ENCODE measurements at places on chromosomes 16 and 17. TPM values are rescaled to one million over a fixed set of nuclear protein-coding genes. Genes with fewer than 3 reads are reported as not detected.

GRCh38 chr17:81398176-81398831 is 3.0 kb downstream of the BAHCC1 start:
- no peak for DNase-seq

DNA sequence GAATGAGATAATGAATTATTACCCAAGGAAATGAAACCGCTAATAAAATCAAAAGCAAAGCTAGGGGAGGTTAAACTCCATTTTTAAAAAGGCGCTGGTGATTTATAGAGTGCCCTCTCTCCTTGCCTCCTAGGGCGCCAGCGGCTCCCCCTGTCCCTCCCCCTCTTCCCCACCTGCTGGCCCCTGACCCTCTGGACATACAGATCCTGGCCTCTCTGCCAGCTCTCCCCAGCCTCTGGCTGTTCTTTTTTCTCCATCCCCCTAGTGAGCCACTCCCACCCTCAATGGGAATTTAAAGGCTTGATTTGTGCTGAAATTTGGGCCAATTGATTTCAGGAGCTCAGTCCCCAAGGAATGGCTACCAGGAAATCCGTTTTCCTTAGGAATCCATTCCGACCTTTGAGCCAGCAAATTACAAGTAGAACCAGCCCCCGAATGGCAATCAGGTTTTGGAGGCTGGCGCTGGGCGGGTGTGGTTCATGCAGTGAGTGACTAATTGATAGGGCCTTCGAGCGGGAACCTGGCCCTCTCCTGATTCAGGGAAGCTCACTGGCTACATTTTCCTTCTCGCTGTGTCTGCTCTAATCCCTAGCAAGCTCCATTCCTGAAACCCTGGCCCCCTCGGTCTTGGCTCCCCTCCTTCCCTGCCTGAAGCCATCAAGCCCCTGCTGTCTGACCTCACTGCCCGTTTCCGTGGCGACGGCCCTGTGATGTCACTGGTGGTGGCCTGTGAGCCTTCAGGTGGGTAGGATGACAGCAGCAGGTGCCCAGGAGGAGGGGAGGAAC is 141.9 kb upstream of the SDK2 start:
- no peak for DNase-seq

- no peak for DNase-seq
Measured at GRCh38 chr16:82830944-82831343, 204.2 kb downstream of the CDH13 start.

DNA sequence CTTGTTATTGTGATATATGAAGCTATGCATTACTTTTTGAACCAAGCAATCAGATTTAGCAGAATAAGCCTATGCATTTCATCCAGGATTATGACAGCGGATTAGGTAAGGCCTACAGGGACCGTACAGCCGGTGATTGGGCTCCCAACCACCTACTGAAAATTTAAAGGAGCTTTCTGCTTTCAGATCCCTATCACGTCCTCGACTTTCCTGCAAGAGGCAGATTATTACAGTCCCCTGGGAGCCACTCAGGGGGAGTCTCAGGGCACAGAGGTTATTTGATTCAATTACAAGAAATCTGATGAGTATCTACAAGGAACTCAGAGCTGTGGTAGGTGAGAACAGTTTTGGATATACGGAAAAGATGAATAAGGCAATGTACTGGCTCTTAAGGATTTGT is 80.7 kb downstream of the HS3ST3B1 start:
- no peak for DNase-seq

- DNase-seq = peak; percentile 65
Measured at GRCh38 chr17:50272711-50273653, 1.3 kb upstream of the TMEM92 start.

GRCh38 chr16:68091380-68092261 is 6.5 kb downstream of the NFATC3 start:
- no peak for DNase-seq

- no peak for DNase-seq
Measured at GRCh38 chr16:50386139-50386538, 17.4 kb upstream of the BRD7 start.

GRCh38 chr17:79073016-79073705 is 1.5 kb upstream of the ENGASE start:
- DNase-seq = no peak

GRCh38 chr17:5211458-5211857 is 19.8 kb upstream of the ZNF594 start:
- DNase-seq = no peak

DNA sequence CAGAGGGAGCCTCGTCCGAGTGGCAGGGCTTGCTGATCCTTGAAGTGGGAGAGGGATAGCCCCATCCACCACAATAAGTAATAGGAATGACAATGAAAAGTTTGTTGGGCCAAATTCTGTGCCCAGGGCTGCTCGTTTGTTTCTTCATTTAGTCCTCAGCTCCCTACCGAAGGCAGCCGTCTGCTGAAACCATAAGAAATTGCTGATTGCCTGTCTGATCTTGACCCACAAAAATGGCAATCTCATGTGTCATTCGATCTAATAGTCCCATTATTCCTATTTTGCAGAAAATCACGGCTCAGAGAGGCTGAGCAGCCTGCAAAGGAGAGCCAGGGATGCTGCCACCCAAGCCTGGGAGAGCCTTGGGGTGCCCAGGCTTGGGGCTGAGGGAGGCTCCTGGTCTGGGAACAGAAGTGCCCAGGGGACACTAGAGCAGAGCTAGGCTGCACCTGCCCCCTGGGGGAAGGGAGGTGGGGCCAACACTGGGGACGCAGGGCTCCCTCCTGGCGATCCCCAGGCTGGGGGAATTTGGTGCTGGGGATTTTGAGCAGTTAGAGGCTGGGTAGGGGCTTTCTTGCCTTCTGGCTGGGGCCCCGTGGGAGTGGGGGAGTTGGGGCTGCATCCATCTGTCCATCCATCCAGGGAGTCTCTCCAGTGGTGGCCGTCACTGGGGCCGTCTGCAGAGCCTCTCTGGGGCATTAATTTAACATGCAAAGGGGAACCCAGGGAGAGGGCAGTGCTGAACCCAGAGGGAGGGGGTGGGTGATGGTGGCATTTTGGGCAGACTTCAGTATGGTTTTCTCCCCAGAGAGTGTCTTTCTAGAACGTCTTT is 53.5 kb downstream of the SOCS1 start:
- DNase-seq = no peak

- DNase-seq = no peak
Measured at GRCh38 chr17:50653738-50654137, 19.1 kb downstream of the ABCC3 start.

GRCh38 chr17:29342158-29342765 is 47.9 kb upstream of the TAOK1 start:
- no peak for DNase-seq

DNA sequence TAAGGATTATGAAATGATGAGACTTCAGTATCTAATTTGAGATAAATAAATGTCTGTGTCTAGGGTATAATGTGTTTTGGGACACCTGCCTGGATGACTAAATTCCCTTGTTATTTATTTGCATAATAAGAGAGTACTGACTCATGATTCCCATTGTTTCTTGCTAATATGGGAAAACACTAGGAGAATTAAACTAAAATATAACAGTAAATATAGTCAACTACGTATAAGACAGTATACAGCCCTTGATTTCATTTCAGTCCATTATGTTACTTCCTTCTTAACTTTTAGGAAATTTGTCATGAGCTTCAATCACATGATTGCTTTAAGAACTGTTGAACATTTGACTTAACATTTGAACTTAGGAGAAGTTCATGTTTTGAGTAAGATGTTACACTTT is 62.4 kb downstream of the VMP1 start:
- no peak for DNase-seq

DNA sequence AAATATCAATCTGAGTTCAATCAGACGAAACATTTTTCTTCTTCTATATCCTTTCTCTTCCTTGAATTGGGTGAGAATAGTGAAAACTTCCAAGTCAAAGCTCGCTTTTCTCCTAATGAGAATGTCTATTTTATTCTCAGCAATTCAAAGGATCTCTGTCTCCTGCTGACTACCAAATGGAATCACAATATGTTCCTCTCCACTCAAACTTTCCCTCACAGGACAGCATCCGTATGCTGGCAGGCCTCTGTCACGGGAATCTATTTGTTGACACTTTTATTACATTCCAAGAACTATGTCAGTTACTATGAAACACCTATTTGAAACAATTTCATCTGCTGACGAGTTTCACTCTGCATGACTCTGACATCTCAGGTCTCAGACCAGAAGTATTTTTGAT is 1196.6 kb downstream of the CDH11 start:
- DNase-seq = no peak

DNA sequence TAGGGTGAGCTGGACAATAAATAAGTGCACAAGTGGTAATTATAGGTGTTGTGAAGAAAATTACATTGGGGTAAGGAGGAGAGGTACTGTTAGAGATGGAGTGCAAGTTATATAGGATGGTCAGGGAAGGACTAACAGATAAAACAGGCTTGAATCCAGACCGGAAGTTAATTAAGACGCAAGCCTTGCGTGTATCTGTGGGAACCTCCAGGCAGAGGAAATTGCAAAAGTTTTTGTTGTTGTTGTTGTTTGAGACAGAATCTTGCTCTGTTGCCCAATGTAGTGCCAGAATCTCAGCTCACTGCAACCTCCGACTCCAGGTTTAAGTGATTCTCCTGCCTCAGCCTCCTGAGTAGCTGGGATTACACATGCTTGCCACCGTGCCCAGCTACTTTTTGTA is 2.4 kb upstream of the ZNF18 start:
- DNase-seq = no peak

- no peak for DNase-seq
Measured at GRCh38 chr16:48197294-48197693, 41.5 kb upstream of the ABCC12 start.

GRCh38 chr16:17555176-17555575 is 84.4 kb upstream of the XYLT1 start:
- DNase-seq = no peak

- DNase-seq = no peak
Measured at GRCh38 chr17:44933824-44934744, 13.5 kb downstream of the KIF18B start.

DNA sequence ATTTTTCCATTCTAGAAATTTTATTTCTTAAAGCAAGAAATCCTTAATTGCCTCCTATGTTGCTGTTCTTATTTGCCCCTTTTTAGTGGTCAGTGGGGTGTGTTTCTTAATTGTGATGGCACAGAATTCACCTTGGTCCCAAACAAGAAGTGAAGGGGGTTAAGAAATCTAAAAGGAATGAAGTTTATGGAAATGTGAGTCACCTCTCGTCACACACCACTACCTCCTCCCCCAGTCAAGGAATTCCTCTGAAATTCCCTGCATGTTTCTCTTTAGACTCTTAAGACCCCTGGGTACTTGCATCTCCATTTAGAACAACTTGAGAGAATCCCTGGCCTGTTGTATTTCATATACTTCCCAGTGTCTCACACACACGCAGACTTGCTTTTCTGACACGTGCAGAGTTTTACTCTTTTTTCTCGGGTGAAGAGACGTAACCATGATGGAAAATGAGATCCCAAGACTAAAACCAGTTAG is 247.4 kb downstream of the PRKCA start:
- DNase-seq = no peak

DNA sequence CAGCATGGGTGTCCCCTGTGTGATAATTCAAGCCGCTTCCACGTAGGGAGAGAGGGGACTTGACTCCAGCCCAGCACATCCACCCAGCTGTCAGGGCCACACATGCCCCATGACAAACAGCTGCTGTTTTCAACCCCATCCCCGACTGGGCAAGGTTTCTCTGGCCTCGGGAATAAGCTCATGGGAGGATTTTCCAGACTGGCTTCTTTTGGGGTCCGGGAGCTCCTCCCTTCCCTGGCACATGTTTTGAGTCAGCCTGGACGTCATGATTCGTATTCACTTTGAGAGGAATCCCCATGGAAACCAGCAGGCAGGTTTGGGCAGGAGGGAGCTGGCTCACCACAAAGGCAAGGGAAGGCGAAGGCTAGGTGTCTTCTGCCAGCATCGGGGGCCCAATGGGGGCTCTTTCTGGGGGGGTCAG is 156.4 kb downstream of the CMIP start:
- no peak for DNase-seq

- DNase-seq = no peak
Measured at GRCh38 chr17:73589363-73589980, 54.8 kb downstream of the SDK2 start.

DNA sequence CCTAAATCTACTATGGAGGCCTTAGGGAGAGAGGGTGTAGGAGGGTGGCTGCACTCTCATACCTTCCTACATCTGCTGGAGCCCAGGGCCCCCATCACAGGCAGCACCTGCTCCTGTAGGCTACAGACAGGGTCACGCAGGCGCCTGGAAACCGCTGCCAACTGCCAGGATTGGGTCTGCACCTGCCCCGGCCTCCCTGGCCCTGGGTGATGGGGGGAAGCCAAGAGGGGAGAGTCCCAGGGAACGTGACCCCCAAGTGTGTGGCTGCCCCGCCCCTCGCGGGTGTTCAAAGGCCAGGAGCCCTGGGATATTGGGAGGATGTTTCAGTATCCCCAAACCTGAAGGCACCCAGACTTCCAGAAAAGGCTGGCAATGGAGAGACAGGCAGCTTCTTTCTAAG is 5.6 kb upstream of the TEX19 start:
- no peak for DNase-seq

- DNase-seq = no peak
Measured at GRCh38 chr16:78805556-78805955, 706.1 kb downstream of the WWOX start.

DNA sequence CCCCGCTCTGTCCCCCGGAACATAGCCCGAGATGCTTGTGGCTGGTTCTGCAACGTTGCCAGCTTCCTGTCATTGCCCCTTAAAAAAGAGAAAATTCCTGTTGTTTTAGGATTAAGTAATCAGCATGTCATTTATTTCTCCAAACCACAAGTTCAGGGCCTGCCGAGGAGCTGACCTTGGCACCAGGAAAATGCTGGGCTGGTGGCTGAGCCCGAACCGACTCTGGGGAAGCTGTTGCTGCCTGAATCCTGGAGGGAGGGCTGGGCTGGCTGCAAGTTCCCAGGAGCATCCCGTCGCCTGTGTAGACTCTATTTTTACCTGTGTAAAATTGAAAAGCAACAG is 130.9 kb upstream of the FOXF1 start:
- DNase-seq = no peak

- no peak for DNase-seq
Measured at GRCh38 chr16:86030116-86030515, 131.2 kb downstream of the IRF8 start.

- no peak for DNase-seq
Measured at GRCh38 chr17:16361874-16362273, 8.6 kb upstream of the CENPV start.

DNA sequence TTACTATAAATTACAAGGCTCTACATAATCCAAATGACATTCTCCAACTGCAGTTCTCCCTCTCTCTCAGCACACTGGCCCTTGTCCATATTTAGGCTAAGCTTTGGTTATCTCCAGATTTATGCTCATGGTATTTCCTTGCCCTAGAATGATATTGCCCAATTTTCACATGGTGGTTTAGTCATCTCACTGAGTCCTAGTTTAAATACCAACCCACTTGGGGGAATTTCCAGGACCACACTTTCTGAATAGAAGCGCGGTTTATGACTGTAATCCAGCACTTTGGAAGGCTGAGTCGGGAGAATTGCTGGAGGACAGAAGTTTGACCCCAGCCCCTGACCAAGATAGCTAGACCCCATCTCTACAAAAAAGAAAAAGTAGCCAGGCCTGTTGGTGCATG is 280.1 kb upstream of the MON1B start:
- no peak for DNase-seq

TEKT3 gene
- 0.51 TPM for total RNA-seq

P2RX1 gene
- total RNA-seq = 2.6 TPM

GPR142 gene
- total RNA-seq = not detected

ABI3 gene
- total RNA-seq = 5.9 TPM

PPP1R9B gene
- 10.9 TPM for total RNA-seq

OR1A2 gene
- total RNA-seq = not detected

PRKCA gene
- total RNA-seq = 76.1 TPM

KRTAP9-8 gene
- total RNA-seq = not detected

SULT1A2 gene
- not detected for total RNA-seq

FSCN2 gene
- not detected for total RNA-seq

CCDC144A gene
- total RNA-seq = 24.2 TPM

GFAP gene
- not detected for total RNA-seq

ATP1B2 gene
- 6.6 TPM for total RNA-seq

SCGB1C2 gene
- not detected for total RNA-seq

RNF222 gene
- total RNA-seq = not detected
